CD4-positive, alpha-beta T cell treated with Interleukin-2 at 100 ng/mL for 4 hours (primary cell): ENCODE measurements at places on chromosomes 5 and 9.

DNA sequence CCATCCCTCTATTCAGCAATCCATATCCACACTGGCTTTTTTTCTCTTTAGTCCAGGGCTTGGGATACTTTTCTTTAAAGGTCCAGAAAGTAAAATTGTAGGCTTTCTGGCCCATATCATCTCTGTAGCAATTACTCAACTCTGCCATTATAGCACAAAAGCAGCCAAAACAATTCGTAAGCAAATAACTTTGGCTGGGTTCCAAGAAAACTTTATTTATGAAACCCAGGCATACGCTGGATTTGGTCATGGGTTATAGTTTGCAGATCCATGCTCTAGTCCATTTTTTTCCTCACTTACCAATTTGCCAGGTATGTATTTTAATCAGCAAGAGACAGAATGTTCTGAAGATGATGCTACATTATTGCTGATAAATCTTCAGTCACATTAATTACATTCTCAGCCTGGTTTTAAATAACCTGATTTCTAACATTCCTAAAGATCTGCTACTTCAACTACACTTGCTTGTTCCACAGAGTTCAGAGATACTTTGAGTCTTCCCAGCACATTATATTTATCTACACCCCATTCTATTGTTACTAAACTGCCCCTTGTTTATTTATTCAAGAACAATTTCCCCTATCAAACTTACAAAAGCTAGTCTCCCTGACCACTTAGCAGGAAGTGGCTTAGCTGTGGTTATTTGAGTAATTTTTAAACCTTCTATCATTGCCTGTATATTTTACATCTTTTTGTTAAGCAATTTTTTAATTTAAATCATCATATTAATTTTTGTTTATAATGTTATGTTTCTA lies 161.0 kb downstream of the ISL1 start:
- DNase-seq = no peak

- no peak for DNase-seq
Measured at GRCh38 chr5:43041669-43042175, 1.6 kb upstream of the ANXA2R start.

GRCh38 chr5:159310511-159310910 lies 19.8 kb downstream of the IL12B start:
- peak; percentile 6 for DNase-seq

DNA sequence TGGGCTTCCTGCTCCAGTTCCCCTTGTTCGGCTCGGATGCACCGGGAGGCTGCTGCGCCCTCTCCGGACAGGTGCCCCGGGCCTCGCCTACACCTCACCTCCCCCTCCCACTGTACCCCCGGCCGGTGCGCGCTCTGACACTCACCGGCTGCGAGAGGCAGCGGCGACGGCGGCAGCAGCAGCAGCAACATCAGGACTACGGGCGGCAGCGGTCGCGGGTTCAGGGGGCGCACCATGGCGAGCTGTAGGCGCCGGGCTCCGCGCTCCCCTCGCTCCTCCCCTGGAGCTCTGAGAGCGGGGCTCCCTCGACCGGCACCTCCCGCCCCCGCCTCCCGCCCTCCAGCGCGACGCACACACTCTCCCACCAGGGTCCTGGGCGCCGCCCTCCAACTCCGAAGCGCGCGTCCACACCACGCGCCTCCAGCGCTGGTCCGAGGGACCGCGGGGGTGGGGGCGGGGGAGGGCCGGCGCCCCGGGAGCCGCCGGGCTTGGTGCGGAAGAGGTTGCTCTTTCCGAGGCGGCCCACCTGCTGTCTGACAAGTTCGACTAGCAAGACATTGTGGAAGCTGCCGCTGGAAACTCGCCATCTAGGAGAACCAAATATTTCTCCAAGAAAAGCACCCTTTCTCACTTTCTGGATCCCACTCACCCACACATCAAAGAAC lies at the start of gene GFRA3:
GFRA3 (minus strand) TSS at position 433 of the 665 bp plus-strand sequence; CDS start at position 236, 197 bp downstream.
- no peak for DNase-seq

DNA sequence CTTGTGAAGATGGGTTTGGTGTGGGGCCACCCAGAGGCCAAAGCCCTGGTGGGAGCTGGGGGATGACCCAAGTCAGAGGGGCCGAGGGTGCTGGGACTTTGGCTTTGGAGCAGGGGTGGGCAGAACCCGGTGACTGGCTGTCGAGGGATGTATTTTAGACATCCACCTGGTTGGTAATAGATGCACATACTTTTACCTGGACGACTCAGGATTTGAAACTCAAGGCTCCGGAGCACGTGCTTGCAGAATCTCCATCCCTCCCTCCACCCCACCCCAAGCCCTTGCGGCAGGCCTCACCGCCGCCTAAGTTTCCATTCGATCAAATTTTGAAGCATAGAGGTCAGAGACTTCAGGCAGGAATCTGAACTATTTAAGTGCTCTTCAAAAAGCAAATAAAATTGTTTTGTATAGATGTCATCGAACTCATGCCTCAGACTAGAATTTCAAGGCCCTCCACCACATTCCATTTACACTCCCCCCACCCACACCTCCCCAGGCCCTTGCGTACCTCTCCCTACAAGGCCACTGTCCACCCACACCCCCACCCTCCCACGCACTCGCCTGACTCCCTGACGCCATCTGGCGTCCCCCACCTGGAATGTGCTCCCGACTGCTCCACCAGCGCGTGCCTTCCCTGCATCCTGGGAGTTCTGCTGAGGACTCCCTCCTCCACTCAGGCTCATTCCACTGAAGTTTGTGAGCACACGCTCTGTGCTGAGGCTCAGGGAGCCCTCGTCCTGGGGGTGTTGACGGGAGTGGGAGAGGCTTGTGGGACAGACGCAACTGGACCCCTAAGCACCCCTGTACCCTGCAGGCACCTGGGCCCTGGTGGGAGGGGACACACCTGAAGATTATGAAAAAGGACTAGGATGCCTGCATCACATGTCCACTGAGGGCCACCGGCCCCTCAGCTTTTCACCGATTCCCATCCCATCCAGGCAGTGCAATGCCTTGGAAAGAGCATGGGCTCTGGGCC lies 56.4 kb upstream of the RPL26L1 start:
- no peak for DNase-seq

DNA sequence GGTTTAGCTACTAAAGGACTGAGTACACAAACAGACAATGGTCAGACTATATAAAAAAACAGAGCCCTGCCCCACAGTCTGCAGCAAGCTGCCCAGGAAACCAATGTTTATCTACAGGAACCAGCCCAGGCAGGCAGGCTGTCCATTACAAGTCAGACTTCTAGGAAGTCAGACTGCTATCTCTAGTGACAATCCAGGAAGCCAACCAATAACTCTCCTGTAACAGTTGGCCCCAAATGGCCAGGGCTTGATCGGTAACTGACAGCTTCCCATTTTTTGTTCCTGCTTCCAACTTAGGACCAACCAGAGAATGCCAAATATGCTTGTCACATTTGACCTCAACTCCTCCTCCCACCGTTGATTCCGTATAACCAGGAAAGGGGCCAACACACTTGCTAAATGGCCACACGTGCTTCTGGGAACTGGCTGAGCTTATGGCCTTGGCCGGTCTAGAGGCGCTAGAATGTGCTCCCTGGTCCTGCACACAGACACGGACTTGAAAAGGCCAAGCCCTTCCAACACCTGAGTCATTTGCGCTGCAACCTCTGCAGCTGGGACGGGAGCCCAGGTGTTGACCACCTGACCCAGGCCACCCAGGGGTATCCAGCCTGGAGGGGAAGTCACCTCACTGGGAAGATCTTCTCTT lies 79.6 kb upstream of the CDK20 start:
- no peak for DNase-seq

DNA sequence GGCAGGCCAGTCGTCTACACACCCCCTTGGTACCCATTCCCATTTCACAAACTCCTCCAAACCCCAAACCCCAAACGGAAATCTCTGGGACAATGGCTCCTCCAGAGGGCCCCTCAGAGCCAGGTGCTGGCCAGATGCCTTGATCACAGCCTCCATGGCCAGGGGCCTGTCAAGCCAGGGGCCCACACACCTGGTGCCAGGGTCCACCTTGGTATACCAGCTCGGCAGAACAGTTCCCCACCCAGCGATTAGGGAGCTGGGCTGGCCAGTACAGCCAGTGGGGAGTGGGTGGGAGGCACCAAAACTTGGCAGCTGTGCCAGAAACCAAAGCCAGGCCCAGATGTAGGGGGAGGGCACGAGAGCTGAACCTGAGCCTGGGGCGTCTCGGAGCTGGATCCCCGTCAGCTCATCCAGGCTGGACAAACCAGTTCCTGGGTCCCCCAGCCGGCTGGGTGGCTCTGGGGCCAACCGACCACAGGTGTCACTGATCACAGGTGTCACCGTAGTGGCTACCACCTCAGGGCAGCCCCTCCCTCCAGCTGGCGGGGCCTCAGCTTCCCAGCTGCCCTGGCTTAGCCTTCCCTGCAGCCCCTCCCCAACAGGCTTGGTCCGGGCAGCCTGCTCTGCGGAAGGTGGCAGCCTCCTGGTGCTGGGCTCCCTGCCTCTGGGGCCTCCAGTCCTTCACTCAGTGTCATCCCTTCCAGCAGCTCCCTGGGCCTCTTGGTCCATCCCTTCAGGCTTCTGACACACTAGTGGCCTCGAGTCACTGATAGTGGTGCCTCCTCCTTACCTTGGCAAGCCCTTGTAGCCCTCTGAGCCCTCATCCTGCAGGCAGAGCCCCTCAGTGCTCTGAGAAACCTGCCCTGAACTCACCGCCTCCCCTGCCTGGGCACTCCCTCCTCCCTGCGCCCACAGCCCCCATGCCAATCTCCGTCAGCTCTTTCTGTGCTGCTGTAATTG lies 6.6 kb upstream of the RMND5B start:
- DNase-seq = no peak

GRCh38 chr9:73269430-73270101 lies 117.9 kb downstream of the ANXA1 start:
- DNase-seq = no peak

DNA sequence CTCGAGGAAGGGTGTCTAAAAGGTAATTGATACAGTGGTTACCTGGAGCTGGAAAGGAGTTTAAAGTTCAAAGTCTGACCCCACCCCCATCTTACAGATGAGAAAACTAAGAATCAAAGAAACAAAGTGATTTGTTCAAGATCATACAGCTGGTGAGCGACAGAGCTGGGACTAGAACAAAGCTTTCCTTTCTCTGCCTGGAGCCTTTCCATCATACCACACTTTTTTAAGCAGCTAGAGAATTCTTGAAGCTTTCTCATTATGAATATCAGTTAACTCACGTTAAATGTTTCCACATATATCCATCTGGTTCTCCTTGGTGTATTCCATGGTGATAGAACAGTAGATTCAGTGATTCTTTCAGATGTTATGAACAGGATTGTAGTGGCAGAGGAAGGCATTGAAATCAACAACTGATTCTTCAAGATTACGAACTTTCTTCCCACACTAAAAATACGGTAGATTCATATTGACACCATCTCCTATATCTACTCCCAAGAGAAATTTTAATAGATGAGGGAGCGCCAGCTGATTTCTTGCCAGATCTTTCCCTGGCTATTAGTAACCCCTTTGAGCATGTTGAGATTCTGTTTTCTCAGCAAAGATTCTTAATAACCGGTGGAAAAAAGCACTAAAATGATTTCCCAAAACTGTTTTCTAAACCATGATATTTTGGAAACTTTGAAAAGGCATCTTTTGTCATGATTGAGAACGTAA lies 233.7 kb downstream of the ADAMTSL1 start:
- DNase-seq = no peak

- DNase-seq = no peak
Measured at GRCh38 chr5:60893521-60893920, 49.5 kb upstream of the ELOVL7 start.

- DNase-seq = no peak
Measured at GRCh38 chr9:76626141-76626540, 138.1 kb upstream of the PCA3 start.

DNA sequence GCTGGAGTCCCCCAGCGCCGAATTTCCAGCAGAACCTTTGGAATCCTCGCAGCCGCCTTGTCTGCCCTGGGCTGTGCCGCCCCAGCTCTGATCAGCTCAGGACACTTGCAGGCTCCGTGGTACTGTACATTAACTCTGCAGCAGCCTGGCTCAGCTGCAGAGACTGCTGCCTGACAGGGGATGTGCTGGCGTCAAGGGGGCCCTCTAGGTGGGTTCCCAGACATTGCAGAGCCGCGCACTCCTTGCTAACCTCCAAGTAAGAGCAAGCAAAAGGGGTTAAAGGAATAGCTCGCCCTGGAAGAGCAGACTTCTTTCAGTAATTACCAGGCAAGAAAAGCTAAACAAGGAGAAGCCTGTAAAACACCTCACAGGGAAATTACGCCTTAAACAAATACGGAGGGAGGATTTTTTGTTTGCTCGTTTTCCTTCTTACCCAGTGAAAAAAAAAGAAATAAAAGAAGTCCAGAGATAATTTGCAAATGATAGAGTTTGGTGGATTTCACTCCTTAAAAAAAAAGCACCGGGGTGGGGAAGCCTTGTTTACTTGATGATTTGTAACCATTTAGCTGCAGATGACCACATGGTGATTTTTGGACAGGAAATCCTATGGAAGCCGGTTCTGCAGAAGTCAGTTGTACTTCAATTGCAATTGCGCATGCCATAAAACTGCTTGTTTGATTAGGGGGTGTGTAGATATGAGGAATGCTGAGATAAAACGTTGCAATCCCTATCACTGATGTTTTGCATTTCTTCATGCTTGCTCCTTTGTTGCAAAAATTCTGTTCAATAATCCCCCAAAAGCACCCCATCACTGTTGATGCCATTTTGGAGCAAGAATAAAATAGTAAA lies 305.8 kb downstream of the PDE4D start:
- DNase-seq = no peak

GRCh38 chr9:131516100-131516499 lies 13.4 kb downstream of the POMT1 start:
- no peak for DNase-seq

DNA sequence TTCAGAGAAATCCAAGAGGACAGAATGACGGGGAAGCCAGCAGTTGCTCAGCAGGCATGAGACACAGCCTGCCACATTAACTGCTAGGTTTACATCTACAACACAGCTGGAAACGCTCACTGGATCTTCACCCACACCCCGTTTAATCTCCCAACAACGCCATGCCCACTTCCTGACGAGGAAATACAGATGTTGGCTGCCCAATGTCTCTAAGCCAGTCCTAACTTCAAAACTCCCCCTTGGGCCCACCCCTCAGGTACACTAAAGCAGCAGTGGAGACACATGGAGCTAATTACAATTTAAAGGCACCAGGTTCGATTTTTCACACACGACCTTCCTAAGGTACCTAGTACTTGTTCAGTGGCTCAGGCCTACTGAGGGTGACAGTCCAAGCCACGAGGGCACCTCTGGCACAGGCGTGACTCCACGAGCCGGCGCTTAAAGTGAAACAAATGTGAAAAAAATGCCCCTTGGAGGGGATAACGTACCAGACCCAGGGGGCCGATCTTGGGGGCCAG lies 904 bp downstream of the RPL12 start:
- DNase-seq = no peak

DNA sequence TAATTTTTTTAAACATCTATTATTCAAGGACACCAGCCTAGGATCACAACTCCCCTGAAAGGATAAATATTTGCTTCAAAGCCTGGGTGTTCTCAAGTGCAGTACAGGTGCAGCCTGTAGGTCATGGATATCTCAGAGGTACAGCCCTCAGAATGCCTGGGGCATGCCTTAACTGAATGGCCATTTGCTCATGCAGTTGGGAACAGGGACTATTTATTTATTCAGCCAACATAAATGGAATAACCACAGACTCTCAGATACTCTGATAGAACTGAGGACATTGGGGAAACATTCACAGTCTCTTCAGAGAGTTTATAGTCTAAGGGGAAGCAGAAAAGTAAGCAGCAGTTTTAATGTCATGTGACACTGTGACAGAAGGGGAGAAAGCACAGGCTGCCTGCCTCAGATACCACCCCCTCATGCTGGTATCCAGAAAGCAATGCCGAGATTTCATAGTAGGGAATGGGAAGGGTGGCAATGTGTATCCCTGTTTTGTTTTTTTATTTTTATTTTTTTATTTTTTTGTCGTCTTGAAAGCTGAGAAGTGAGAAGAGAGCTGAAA lies 112.6 kb downstream of the MACIR start:
- no peak for DNase-seq
